ENCODE measurements at places on chromosomes 12 and 14. TPM values are rescaled to one million over a fixed set of nuclear protein-coding genes. Genes with fewer than 3 reads are reported as not detected.

DEGS2 gene
- 0.19 TPM for total RNA-seq

SYT10 gene
- not detected for total RNA-seq

ALX1 gene
- total RNA-seq: 1.9 TPM

TBX3 gene
- 0.91 TPM for total RNA-seq

STAC3 gene
- 1.8 TPM for total RNA-seq

Measured in osteocyte (in vitro differentiated cells).